ENCODE measurements at places on chromosomes 16 and 17.

GRCh38 chr16:4900750-4901149 is 36.2 kb downstream of the PPL start:
- DNase-seq: no peak

DNA sequence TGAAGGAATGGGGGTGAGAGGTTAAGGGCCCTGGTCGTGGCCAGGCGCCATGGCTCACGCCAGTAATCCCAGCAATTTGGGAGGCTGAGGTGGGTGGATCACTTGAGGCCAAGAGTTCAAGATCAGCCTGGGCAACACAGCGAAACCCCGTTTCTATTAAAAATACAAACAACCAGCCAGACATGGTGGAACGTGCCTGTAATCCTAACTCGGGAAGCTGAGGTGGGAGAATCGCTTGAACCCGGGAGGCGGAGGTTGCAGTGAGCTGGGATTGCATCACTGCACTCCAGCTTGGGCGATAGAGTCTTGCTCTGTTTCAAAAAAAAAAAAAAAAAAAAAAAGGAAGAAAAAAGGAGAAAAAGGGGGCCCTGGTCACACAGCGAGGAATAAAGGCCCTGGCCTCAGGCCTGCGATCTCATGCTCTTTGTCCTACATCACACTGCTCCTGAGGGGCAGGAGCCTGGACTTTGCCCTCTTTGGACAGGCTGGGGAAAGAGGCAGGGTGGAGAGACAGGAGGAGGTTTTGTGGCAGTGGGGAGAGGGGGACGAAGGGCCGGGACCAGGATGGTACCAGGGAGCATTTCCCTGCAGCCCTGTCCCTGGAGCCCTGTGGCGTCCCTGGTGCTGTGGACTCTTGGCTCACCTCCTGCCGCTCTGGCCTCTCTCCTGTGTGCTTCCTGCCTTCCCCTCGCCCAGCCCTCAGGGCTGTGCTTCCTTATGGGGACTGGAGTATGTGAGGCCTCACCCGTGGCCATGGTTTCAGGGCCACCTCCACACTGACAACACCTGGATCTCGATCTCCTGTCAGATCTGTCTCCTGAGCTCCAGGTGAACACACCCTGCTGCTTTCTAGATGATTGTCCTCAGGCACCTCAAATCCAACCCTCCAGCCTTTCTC is 19.7 kb upstream of the SLC25A19 start:
- no peak for DNase-seq

- DNase-seq: no peak
These were observed 881 bp downstream of the MLLT6 start for GRCh38 chr17:38705803-38706504.

DNA sequence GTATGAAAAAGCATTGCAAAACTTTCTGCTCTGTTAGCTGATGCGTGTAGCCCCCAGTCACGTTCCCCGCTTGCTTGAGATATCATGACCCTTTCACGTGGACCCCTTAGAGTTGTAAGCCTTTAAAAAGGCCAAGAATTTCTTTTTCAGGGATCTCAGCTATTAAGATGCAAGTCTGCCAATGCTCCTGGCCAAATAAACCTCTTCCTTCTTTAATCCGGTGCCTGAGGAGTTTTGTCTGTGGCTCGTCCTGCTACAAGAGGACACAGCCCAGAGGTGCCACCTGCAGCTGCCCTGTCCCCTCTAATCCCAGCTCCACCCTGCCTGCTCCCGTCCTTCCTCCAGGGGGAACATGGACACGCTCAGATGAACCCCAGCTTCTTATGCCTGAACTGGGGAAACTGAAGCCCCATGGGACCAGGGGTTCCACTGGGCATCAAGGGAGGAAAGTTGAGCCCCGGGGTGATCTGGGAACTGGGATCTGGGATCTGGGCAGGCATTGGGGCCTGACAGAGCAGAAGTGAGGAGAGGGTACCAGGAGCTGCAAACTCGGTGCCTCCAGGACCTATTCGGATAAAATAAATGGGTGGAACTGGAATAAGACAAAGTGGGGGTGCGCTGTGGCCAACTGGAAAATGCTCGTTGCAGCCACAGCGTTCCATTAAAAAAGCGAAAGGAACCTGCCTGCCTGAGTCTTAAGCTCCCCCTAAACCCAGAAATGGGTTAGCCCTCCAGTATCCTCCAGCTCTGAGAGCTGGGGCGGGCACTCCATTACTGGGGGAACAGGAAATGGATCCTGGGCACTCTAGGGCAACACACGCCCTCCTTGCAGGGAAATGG is 19.7 kb downstream of the QPRT start:
- no peak for DNase-seq

DNA sequence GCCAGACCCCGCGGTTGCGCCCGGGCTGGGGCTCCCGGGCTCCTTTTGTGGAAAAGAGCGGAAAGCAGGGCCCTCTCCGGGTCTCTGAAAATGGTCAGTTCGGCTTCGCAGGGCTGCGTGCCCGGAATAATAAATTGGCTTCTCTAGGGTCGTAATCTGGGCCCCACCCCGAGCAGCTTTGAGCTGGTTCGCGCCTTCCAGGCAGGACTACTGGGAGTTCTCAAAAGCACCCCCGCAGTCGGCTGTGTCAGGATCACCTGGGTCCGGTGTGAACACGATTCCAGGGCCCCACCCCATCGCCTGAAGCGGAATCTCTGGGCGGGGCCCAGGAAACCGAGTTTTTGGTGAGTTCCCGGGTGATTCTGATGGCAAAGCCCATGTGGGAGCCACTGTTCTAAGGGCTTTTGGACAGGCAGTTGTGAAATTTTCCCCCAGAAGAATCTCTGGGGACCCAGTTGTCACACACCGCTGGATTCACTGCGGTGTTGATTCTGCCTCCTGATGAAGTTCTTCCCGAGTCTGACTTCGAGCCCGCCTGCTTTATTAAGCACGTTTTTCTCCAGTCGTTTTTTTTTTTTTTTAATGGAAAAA is 77.0 kb downstream of the MRC2 start:
- no peak for DNase-seq

DNA sequence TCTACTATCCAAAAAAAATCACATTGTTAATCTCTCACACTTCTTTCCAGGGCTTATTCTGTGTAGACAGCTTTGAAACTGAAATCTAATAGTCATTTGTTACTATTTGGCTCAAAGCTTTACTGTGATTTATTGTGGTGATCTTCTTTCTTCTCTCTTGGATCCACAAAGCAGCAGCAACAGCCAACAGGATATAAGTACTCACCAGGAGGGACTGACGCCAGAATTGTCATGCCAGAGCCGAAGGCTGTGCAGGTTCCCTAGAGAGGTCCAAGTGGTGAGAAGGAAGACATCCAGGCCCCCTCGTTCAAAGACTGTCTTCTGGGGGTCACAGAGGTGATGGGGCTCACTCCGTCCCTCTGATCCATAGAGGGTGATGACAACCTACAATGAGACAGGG is 33.3 kb downstream of the PKD1L3 start:
- no peak for DNase-seq

- DNase-seq: no peak
These were observed 25.2 kb upstream of the PHB1 start for GRCh38 chr17:49439673-49440571.

DNA sequence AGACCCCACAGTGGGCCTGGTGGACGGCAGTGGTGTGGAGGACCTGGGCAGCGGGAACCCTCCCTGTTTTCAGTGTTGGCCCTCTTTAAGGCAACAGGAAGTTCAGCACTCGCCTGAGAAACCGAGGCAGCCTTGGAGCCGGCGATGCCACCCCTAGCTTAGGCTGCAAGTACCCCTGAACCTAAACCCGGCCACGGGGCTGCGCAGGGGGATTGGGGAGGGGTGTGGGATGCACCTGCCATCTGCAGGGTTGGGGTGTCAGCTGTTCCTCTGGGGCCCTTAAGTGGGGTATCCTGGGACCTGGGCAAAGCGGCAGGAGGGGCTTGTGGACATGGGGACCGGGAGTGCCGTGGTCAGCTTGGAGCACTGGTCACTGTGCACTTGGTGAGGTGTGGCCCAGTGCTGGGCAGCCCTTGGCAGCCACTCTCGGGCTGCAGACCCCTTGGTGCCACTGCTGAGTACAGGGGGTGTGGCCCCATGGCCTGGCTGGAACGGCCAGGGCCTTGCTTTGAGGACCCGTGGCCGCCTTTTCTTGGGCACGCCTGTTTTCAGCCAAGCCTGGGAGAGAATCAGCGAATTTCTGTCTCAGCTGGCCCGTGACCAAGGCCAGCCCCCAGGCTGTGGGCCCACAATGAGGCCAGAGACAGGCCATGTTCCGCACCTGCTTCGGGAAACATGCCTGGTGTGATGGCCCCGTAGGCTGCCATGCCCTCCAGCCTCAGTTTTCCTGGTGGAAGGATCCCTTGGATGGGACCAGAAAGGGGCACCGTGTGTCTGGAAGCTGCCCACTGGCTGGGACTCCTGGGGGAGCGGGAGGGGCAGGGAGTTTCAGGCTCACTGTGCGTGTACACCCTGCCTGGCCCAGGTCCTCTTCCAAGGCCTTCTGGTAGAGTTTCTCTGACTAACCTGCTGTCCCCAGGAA is 4.1 kb upstream of the SLC25A10 start:
- no peak for DNase-seq

Data from iPS DF 6.9 (cell line).